ENCODE measurements at places on chromosomes 3 and 15.

- peak; percentile 56 for DNase-seq
These were observed 16.9 kb upstream of the CLDN1 start for GRCh38 chr3:190339130-190339529.

- DNase-seq: no peak
These were observed 3.0 kb downstream of the CXCR6 start for GRCh38 chr3:45946307-45946706.

GRCh38 chr15:98777426-98777825, 129.1 kb downstream of the IGF1R start:
- no peak for DNase-seq

GRCh38 chr3:133074977-133075376, 36.8 kb downstream of the TMEM108 start:
- no peak for DNase-seq

DNA sequence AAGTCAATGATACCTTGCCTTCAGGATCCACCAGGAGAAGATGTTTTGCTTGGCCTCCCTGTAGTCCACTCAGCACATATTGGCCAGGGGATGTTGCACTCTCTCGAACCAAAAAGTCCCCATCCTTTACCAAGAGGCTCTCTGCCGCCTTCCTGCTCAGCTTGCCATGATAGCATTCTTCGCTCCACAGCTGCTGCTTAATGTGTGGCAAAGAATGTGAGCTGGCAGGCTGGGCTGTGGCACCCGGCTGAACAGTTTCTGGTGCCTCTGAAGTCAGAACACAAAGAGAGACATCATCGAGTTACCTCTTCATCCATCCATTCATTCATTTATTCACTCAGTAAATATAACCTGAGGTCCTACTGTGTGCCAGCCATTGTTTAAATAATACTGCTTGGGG, 23.9 kb upstream of the CEP152 start:
- no peak for DNase-seq

- peak; percentile 53 for DNase-seq
These were observed 557 bp downstream of the DENND4A start for GRCh38 chr15:65791335-65792137.

DNA sequence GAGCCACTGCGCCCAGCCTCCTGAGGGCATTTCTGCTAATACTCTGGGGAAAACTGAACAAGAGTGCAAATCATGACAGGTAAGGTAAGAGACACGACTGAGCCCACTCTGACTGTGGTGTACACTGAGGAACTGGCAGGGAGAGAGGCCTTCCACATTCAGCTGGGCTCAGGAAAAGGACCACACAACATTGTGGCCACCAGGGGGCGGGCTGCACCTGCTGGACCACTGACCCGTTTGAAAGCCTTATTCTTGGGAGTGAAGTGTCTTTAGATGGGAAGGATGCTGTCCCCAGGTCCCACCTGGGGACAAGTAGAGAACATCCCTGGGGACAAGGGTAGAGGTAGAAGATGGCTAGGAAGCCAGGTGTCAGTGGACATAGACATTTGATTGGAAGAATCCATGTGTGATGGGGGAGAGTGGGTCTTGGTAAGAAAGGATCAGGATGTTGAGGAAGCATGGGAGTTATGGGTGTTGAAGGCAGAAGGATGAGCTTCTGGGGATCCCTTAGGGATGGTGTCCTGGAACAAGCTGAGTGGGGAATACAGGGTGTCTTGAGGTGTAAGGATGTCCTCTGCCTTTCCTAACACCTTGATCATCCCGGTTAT, 6.2 kb upstream of the CTDSPL start:
- peak; percentile 67 for DNase-seq

GRCh38 chr3:187722206-187722612, 19.9 kb upstream of the RTP2 start:
- DNase-seq: no peak

- DNase-seq: no peak
These were observed 602.1 kb downstream of the VGLL3 start for GRCh38 chr3:86388820-86389219.

- DNase-seq: no peak
These were observed 4.6 kb downstream of the CIDEC start for GRCh38 chr3:9875448-9875847.

DNA sequence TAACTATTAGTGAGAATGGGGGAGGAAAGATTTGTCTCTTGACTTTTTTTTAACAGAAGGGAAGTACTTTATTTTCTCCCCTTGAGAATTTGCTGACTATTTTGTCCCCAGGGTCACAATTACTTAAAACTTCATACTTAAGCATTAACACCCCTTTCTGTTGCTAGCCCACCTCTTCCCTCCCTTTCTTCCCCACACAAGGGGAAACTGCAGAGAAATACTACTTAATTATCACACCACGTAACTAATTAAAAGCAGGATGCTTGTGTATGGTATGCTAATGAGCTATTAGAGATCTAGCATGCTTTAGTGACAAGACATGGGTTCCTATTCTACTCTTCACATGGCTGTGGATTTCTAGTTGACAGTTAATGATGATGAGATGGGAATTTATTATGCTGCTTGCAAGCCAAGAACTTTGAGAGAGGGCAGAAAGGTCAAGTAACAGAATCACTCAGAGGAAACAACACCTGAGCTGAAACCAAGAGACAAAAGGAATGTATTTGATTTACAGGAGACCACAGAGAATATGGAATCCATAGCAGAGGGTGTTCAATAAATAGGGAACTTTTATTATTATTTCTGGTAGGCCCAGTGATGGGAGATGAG, 179.2 kb downstream of the LSAMP start:
- no peak for DNase-seq

GRCh38 chr15:65824031-65824743, 32.1 kb upstream of the DENND4A start:
- peak; percentile 31 for DNase-seq

DNA sequence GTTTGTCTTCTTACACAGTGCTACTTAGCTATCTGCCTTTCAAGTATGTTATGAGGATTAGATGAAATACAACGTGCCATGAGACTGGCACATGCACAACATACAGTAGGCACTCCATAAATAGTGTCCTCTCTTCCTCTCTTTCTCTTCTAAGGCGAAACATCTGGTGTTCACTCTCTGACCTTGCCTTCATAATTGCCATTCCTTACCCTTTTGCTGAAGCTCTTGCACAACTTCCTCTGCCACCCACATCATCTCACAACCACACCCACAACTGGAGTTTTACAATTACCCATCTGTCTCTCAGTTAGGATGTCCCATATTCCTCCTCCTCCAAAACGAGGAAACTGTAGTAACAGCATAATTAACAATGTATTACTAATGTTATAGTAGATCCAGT, 26.4 kb upstream of the ACP3 start:
- no peak for DNase-seq

GRCh38 chr3:180828723-180829408, 83.6 kb upstream of the FXR1 start:
- DNase-seq: no peak

GRCh38 chr3:152472672-152472954, 203.9 kb downstream of the MBNL1 start:
- DNase-seq: no peak
